Renal cortical epithelial cell (primary cell): ENCODE measurements at places on chromosomes 16 and 17.

GRCh38 chr17:4667166-4667565 lies 25.7 kb upstream of the ALOX15 start:
- DNase-seq: no peak

GRCh38 chr17:9765322-9765721 lies 26.1 kb downstream of the DHRS7C start:
- DNase-seq: no peak

GRCh38 chr17:56186222-56186786 lies 33.0 kb downstream of the ANKFN1 start:
- peak; percentile 7 for DNase-seq

GRCh38 chr17:63354256-63354655 lies 91.8 kb downstream of the CYB561 start:
- no peak for DNase-seq

DNA sequence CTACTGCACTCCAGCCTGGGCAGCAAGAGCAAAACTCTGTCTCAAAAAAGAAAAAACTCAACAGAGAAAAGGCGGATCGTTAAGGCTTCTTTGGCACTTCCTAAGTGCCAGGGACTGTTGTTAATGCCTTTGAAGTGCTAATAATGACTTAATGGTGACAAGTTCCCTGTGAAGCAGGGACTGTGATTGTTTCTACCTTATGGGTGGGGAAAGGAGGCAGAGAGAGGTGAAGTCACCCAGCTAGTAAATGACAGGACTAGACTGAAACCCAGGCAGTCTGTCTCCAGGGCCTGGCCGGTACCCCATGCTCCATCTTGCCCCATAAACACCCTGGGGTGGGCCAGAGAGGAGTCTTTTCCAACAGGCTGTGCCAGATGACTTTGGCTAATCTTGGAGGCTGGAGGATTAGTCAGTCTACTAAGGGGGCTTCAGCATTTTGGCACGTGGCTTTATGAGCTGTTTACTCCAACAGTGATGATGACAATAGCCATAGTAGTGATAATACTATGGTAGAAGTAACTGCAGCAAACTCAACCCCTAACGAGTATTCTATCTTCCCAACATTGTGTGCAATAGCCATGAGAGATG lies 26.9 kb downstream of the ABCC1 start:
- no peak for DNase-seq

- no peak for DNase-seq
These were observed 4.1 kb downstream of the SYNGR2 start for GRCh38 chr17:78172249-78173051.

DNA sequence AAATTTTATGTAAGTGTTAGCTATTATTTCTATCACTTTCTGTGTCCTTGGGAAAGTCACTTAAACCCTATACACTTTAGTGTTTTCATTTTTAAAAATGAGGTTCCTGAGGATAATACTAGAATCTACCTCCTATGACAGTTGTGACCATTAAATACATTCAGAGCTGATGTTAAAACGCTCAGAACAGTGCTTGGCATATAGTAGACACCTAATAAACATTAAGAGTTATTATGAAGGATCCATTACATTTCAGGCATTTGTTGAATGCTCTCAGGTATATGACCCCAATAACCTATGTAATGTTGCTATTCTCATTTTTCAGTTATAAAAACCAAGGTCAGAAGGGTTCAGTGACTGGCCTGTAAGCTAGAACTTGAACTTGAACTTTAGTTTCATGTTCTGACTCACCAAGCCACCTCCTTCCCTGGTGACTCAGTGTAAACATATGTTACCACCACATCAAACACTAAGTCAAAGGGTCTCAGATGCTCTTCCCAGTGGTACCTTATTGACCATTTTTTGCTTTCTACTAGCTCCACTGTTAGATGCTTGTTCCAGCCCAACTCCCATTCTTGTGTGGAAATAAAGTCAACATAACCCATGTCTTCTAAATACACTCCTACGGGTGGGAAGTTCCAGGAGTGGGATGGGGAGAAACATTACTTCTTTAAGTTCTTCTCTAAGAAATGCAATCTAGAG lies 47.6 kb downstream of the HSD17B2 start:
- peak; percentile 82 for DNase-seq

GRCh38 chr16:10466861-10467260 lies 81.0 kb downstream of the ATF7IP2 start:
- no peak for DNase-seq

DNA sequence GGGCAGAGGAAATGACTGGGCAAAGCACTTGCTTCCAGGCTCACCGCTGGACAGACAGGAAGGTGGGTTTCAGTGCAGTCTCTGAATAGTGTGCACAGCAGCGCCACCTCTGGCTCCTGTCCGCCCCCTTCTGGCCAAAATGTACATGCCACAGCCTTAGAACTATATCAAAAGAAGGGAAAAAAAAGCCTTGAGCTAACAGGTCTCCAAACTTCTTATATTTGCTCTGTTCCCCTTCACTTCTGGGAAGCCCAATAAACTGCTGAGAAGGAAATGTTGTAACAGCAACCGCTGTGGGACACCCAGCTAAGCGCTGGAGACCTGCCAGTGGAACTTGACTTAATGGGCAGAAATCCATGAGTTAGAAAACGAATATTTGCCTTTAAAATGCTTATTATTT lies 17.5 kb downstream of the COG7 start:
- peak; percentile 34 for DNase-seq
